Astrocyte of the hippocampus (primary cell): ENCODE measurements at places on chromosomes 12 and 14.
A peak's percentile ranks its signal among the peaks of the same experiment; 100 is the strongest.

DNA sequence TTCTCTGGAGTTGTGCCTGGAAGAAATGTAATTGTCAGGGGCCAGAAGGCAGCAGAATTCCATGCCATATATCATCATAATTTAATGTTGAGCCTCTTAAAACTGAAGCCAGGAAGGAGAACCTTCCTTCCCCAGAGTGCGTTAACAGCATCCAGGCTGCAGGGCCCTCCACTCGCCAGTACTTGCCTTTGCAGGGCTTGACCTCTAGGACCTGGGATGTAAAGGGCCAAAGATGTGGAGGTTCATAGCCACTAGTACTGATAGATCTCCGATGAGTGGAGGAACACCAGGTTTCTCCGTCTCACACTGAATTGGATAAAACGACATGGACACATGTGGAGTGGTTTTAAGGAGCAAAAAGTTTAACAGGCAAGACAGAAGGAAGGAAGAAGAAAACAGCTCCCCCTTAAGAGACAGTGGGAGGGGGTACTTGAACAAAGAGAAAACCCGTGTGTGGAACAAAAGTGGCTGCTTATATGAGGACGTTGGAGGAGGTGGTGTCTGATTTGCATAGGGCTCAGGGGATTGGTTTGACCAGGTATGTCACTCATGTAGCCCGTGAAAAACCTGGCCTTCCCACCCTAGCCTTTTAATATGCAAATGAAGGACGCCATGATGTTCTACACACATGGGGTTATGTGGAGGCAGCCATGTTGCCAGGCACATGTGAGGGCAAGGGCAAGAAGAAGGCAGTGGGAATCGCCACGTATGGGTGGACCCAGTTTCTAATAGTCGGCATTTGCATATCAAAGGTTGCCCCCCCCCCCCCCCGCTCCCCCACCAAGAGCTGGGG, 38.8 kb upstream of the WSCD2 start:
- DNase-seq = no peak

GRCh38 chr14:29236848-29237247, 470.3 kb downstream of the FOXG1 start:
- DNase-seq = peak; percentile 77

GRCh38 chr14:88604212-88604611, 41.4 kb downstream of the ZC3H14 start:
- DNase-seq = no peak

DNA sequence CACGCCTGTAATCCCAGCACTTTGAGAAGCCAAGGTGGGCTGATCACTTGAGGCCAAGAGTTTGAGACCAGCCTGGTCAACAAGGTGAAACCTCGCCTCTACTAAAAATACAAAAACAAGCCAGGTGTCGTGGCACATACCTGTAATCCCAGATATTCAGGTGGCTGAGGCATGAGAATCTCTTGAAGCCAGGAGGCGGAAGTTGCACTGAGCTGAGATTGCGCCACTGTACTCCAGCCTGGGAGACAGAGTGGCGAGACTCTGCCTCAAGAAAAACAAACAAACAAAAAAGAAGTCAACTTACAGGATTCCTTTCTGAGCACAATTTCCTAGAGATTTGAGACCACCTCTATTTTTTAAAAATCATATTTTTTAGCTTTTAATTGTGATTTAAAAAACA, 45.3 kb downstream of the DGLUCY start:
- no peak for DNase-seq

DNA sequence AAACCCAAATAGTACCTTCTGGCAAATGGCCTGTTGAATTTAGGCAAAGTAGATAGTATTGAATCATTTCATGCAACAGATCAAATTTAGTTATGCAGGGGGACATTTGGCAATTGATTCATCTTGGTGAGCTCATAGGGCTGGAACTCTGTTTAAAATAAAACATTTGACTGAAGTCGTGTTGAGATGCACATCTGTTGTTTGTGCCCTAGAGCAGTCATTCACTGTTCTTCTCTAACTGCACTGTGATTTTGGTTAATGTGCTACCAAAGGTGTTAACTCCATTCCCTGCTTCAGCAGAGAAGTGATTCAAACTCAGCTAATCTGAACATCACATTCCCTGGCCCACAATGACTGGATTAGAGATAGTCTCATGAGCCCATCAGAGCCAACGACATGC, 44.0 kb upstream of the CSRP2 start:
- DNase-seq = no peak

DNA sequence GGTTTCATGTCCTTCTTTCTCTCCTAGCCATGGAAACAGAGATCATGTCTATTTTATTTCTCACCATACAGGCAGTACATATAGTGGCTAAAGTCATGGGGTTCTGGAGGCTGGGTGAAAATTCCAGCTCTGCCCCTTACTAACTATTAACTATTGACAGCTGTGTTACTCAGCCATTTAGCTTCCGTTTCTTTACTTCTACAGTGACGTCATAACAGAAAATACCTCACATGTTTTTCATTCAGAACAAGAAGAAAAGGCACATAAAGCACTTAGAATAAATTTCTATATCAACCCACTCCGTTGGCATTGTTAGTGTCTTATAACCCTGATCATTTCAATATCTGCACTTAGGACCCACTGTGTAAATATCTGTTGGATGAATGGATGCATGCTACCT, 1506.9 kb upstream of the TMEM132C start:
- DNase-seq = no peak

DNA sequence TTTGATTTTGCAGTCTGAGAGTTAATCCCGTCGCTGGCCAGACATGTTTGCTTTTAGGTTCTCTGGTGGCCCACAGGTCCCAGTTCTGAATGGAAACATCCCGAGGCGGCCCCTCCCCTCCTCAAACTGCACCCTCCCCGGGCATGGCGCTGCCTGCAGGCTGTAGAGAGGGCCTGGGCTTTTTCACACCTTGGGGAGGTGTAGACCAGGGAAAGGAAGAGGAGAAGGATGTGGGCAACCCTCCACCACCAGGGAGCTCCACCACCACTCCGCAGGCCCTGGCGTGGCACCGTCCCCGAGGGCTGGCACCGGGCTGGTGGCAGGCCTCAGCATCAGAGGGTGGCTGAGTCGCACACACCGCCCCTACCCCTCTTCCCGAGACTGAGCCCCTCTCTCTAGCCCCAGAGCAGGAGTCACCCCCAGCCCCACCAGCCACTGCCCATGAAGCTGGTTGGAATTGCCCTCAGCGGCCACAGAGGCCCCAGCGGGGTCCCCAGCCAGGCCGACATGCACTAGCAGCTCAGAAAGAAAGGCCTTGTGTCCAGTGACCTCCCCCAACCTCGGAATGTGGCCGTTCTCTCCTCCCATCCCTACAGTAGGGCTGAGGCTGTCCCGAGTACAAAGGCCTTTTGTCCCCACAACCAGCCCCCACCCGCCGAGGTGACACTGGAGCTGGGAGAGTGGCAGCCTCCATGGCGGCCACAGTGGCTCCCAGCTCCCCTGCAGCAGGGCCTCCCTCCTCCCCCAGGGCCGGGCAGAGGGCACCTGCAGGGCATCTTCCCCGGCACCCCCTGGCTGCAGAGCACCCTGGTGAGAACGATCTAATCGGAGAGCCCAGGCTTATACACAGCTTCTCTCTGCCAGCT, 23.5 kb upstream of the INF2 start:
- peak; percentile 52 for DNase-seq

DNA sequence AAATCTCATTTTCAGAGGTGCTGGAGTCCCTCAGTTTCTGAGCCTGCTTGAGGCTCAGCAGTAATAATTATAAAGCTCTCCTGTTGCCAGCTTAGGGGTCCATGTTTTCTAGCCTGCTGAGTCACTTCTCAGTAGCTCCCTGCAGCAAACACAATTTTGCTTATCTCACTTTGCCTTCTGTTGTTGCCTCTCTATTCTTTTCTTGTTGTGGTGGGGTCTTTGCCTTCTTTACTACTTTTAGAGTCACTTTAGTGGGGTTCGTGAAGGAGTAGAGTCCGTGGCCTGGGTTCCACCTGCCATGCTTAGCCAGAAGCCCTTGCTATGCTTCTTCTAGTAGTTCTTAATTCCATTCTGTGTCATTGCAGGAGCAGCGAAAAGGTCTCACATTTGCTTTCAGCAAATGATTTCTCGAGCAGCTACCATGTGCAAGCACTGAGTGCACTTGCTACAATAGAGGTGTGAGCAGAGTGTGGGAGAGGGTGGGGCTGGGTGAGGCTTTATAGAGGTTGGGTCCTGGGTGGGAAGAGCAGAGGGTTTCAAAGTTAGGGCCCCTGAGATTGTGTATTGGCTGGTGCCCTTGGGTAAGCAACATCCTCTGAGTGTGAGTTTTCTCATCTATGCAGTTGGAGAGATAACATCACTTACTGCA, 114.3 kb downstream of the ADCK1 start:
- DNase-seq = no peak

DNA sequence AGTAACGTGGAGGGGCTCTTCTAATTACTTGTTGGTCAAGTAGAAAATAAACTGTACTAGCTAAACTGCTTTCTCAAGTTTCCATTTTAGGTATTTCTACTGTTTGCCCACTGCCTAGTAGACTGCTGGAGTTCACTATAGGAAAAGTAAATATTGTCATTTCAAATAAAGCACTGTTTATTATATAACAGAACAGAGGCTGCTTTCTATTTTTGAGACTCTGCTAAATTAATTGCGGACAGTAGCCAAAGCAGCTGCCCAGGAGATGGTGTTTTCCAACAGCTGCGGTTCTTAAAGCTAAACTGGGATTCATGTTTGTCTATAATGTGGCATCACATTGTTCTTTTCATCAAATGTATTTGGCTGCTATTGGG, 15.9 kb upstream of the SIX1 start:
- DNase-seq = no peak

- DNase-seq = peak; percentile 96
Observed at GRCh38 chr12:75814851-75815754, 216.5 kb downstream of the PHLDA1 start.

DNA sequence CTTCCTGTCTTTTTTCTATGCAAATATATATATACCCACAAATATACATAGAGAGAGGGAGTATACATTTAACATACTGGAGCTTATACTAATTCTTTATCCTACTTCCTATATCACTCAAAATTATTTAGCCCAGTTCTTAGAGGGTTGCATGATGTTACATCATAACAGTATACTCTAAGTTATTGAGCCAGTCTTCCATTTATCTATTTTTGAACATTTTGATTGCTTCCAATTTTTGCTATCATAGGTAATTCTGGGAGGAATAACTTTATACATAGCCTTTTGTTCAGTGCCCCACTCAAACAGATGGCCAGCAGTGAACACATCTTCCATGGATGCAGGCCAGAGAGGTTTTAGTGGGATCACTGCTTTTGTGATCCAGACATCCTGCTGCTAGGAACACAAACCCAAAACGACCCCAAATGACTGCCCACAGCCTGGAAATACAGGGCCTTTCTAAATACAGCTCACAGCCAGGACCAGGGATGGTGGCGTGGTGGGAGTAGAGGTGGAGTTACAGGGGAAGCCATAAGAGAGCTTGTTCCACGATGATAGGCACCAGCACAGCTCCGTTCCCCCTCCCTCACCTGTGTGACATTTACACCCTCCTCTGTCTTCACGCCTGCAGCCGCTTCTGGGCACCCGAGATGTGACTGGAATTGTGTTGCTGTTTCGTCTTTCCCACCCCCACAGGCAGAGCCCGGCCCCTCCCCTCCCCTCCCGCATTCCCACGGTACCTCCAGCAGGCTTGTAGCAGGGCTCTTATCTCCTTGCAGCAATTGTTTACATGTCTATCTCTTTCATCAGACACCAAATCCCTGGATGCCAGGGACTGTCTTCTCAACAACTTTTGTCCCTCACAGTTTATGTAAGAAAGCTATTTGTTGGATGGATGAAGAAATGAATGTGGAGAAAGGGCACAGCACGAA, 30.7 kb upstream of the HDAC7 start:
- DNase-seq = no peak

DNA sequence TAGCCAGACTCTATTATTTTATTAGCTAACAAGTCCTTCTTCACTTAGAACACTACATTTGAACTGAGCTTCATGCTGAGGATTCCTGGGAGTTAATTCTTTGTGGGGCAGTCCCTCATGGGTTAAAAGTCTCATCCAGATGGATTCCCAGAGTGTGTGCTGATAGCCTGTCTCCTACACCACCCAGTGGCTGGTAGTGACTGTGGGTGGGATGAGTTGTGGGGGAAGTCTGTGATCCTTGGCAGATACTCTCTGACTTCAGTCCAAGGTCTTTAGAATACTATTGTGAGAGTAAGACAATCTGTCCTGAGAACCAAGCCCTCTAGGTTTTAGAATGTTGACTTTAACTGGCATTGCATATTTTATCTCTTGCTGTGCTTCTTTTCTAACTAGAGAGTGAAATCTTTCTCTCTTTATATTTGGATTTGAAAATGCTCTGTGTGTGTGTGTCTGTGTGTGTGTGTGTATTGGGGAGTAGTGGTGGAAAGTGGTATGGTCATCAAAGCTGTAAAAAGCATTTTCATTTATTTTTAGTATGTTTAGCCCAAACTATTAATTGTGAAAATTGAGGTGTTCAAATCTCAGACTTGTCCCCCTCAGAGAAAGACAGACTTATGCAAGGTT, 37.3 kb downstream of the AKAP6 start:
- peak; percentile 80 for DNase-seq

- DNase-seq = no peak
Observed at GRCh38 chr12:2533036-2533435, 261.7 kb upstream of the FKBP4 start.

DNA sequence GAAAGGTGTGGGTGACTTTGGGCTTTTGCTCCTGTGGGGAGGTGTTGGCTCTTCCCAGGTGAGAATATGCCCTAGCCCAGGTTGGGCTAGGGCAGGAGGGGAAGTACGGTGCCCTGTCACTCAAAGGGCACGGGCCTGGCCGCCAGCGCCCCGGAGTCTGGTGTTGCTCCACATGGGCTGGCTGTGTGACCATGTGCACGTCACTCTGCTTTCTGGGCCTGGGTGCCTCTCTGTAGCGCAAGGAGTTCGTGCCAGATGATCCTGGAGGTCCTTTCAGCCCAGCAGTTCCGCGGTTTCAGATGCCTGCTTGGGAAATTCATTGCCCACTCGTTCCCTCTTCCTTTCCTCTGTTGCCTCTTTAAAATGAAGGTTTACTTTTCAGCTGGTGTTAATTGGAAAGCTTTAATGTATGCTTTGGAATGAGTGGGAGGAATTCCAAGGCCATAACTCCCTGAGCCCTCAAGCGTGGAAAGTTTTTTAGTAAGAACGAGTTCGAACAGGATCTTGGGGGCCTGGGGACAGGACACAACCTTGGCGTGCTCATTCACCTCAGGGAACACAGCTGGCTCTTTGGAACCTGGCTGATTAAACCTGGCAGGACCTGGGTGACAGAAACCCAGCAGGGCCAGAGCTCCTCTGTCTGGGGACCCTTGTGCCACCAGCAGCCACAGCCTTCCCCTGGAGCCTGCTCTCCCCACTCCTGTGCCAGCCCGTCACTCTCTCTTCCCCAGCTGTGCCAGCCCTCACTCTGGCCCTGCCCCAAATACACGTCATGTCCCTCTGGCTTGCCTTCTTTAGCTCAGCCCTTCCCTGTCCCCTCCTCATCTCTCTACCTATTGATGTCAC, 42.8 kb downstream of the TSPAN9 start:
- DNase-seq = peak; percentile 94

GRCh38 chr12:72037006-72037795, 98.6 kb downstream of the TPH2 start:
- no peak for DNase-seq
